HCEC 1CT (cell line): ENCODE measurements at places on chromosomes 6 and 20.

- peak; percentile 17 for DNase-seq
Measured at GRCh38 chr20:5033566-5033965, 32.3 kb upstream of the SLC23A2 start.

DNA sequence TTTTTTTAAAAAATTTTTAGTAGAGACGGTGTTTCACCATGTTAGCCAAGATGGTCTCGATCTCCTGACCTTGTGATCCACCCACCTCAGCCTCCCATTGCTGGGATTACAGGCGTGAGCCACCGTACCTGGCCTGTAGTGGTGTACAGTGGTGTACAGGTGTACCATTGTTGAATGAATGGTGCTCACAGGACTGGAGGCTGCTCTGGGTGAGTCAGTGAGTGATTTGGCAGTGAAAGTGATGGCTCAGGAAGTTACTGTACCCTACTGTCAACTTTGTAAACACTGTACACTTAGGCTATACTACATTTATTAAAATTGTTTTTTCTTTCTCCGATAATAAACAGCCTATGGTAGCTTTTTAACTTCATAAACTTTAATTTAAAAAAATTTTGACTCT, 122.8 kb upstream of the EEF1E1 start:
- no peak for DNase-seq

GRCh38 chr6:95935736-95936135, 80.0 kb upstream of the FUT9 start:
- DNase-seq = no peak

GRCh38 chr6:22364306-22364705, 67.5 kb upstream of the PRL start:
- DNase-seq = no peak

DNA sequence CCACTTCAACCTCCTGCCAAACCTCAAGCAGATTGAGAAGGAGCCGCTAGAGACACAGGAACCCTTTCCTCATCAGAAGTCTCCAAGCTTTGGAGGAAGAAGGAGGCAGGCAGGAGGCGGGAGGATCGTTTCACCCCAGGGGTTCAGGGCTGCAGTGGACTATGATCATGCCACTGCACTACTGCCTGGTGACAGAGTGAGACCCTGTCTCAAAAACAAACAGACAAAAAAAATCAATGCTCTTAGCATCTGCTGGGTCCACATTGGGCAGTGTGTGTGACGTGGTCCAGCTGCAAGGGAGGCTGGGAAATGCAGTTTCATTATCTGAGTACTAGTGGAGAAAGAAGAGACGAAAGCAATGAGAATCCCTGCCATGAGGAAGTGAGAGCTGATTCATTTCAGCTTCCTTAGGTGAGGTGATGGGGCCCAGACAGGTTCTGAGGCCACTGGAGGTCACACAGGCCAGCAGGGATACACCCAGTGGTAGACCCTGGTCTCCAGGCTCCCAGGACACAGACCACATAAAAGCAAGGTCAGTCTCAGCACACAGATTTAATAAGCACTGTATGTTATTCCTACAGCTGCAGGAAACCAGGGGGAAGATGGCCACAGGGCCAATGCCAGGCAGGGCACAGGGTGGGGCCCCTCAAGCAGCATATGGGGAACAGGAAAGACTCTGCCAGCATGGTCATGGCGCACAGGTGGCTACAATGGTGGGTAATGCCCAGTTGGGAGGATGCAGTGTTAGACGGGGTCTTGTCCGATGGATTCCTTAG, 4.3 kb downstream of the GFRA4 start:
- no peak for DNase-seq

GRCh38 chr6:39300739-39301138, 13.5 kb downstream of the KCNK17 start:
- no peak for DNase-seq

- DNase-seq = no peak
Measured at GRCh38 chr6:131828951-131829350, 21.1 kb downstream of the ENPP1 start.

GRCh38 chr6:91886183-91886795, 1299.4 kb upstream of the MAP3K7 start:
- no peak for DNase-seq

DNA sequence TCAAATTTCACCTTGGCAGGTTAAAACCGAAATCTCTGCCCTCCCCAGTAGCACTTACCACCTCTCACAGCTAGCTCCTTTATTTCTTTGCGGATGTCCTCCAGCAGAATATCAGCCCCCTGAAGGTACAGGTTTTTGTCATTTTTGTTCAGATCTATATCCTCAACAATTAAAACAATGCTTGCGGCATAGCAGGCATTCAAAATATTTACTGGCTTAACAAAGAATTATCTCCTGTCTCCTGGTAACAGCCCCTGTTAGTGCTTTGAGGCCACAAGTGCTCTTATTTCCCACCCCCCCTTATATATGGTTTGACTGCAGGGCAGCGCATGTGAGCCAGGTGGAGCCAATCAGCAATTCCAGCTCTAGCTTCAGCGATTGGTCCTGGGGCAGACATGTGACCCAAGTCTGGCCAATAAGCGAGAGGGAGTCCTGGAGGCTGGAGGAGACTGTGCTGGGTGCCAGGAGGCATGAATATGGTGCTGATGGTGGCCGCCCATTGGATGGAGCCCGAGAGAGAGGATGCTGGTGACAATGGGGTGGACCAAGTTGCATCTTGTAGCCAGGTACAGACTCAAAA, 21.0 kb downstream of the SULF2 start:
- DNase-seq = no peak

DNA sequence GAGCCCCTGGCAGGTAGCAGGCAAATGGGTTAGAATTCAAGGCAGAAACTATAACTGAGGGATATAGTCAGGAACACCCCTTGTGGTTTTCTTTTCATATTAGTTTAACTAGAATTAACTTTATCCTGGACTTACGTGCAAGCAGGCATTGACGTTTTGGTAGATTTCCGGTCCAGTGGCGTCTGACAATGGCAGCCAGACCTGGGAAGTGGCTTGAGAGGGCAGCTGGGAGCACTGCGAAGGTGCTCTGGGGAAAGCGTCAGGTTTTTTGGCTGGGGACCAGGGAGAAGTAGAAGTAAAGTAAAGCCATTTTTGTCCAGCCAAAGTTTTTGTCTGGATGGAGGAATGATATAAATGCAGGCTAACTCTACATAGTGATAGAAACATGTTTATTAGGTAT, 8.4 kb upstream of the ACSS1 start:
- no peak for DNase-seq

- DNase-seq = peak; percentile 87
Measured at GRCh38 chr20:34083137-34083536, 28.9 kb downstream of the EIF2S2 start.

- DNase-seq = no peak
Measured at GRCh38 chr6:88142297-88142668, 23.9 kb downstream of the CNR1 start.

DNA sequence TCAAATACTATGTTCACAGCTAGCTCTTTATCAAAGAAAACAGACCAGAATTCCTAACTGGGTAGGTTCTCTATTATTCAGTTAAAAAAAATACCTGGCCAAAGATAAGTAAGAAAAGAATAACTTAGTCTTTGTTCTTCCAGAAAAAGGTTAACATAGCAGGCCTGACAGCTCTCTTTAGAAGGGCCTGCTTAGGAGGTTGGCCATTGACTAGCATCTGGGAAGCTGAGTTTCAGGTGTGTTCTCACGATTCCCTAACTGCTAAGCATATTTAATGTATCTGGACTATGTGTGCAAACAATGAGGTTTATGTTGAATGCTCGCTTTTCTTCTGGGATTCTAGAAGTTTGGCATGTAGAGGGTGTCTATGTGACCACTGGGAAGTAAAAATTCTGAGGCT, 618.9 kb downstream of the HACE1 start:
- no peak for DNase-seq

- DNase-seq = peak; percentile 70
Measured at GRCh38 chr6:52317841-52318581, 33.5 kb upstream of the MCM3 start.

DNA sequence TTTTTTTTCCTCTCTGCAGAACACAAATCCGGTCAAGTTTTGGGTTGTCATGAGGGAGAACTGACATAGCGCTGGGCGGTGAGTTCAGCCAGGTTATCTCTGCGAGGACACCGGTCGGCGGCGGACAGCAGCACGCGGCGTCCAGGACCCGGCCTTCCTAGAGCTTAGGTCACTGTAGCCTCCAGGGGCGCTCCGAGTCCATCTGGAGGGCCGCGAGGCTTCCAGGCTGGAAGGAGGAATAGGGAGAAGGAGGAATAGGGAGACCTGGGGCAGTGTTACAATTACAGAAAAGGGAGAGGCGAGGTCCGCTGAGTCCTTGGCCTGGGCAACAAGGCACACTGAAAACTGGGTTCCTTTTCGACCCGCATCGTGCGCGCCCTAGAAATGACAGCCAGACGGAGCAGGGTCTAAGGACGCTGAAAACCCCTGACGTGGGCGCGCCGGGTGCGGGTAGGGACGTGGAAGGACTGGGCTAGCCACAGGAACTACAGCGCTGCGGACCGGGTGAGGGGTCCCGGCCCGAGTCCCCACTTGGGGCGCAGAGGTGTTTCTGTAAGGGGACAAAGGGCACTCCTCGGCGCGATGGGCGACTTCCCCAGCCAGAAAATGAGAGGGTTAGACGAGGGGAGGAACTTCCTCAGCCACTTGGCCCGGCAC, 536 bp upstream of the FNDC1 start:
- peak; percentile 21 for DNase-seq

DNA sequence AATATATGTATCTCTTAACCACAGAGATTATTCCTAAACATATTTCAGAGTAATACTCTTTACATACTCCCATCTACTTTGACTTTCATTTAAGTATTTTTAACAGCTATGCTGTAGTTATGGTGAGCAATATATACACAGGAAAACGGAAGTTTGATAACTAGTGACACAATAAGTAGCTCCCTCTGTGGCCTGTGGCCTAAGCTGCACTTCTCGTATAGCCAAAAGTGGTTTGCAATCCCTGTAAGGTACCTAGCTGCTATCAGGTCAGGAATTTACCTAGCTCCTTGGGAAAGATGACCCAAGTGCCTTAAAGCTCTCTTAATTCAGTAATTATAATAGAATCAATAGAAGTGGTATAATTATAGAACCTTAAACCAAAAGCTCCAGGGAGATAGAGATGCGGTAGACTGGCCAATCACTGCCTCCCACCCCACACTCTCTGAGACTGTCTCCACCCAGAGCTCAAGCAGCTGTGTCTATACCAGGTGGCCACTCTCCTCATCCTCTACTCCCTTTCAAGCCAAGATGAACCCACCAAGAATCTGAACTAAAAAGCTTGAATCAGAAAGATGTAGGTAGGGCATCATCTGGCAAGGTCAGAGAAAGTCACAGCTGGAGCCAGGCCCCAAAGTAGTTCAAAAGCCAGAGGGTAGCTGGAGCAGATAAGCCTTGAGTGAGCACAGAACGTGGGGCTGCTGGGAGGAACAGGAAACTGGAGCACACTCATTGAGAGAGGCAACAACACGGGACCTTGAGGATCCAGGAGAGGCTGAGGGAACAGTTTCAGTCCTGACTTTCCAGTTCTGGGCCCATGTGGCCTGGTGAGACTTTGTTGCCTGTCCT, 84.9 kb upstream of the ASF1A start:
- no peak for DNase-seq

- DNase-seq = no peak
Measured at GRCh38 chr6:7446619-7447325, 57.2 kb downstream of the RIOK1 start.

DNA sequence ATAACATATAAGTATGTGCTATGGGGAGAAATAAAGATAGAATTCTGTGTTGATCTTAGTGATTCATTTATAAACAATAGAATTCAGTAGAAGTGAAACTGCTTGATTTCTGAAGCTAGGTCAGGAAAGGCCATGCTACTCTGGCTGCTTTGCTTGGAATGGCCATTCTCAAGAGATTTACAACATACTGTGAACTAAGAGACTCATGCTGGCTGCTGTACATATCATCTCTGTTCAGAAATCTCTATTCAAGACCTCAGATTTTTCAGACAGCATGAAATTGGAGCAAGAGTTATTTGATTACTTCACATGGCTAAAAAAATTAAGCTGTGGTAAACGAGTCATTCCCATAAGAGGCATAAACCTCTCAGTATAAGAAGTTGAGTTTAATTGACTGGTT, 662.6 kb downstream of the BCKDHB start:
- DNase-seq = peak; percentile 75

GRCh38 chr6:70479236-70479635, 65.9 kb downstream of the FAM135A start:
- no peak for DNase-seq

DNA sequence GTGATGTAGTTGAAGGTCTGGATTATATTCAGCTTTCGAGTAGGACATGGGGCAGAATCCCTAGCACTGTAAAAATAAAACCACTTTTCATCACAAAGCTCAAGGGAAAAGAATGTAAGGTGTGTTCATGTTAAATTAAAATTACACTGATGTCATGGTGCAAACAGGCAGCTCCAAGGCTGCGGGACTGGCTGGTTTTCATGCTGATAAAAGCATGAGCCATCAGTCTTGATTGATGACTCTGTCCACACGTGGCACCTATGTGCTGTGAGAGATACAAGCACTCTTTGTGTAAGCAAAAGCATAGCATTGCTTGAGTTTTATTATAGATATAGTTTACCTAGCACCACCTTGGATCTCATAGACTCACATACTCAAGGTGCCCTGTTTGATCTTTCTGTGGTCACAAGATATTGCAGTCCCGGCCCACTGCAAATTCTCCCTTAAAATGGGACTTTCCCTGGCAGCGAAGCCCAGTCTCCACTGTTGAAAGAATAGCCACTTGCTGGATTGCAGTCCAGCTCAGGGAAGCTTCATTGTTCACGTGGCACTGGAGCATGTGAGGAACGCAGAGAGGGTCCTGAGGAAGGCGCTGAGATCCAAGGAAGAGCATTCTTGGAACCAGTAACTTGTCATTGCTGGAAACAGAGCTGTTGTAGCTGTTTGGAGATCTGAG, 90.6 kb downstream of the TIAM2 start:
- no peak for DNase-seq

DNA sequence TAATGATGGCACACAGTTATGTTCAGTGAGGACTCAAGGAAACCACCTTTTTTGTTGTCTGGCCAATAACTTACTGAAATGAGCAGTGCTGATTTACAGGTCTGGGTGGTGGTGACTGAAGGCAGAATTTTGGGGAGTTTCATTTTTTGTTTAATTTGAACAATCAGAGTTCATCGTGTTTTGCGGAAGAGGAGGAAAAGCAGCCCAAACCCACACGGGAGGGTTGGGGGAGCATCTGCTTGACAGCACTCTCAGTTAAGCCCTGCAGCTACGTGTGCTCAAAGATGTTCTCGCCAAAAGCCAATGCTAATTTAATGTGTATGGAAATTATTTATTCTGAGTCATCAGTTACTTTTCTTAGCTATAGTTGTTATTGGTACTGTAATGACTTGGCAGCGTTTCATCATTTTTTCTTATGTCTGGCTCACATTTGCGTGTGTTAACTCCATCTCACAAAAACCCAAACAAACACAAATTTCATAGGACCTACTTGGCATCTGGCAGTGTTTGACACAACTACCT, 89.2 kb downstream of the UST start:
- DNase-seq = peak; percentile 91

GRCh38 chr6:76422511-76423213, 350.2 kb upstream of the IMPG1 start:
- DNase-seq = no peak
